ENCODE measurements at places on chromosomes 13 and 19.

- DNase-seq: no peak
These were observed 69.1 kb downstream of the FLT1 start for GRCh38 chr13:28425793-28426192.

- DNase-seq: no peak
These were observed 10.2 kb downstream of the ZNF132 start for GRCh38 chr19:58429745-58430144.

- no peak for DNase-seq
These were observed 20.2 kb upstream of the CEACAM21 start for GRCh38 chr19:41555748-41556147.

DNA sequence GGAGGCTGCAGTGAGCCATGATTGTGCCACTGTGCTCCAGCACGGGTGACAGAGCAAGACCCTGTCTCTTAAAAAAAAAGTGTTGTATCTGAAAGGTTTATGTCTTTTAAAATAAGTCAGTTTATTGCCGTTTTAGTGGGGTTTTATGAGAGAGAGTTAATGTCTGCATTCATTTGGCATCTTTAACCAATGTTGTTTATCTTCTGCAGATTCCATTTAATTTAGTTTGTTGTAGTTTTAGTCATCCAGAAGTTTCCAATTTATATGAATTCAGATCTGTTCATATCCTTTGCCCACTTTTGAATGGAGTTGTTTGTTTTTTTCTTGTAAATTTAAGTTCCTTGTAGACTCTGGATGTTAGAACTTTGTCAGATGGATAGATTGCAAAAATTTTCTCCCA is 36.7 kb upstream of the LPAR6 start:
- DNase-seq: no peak

DNA sequence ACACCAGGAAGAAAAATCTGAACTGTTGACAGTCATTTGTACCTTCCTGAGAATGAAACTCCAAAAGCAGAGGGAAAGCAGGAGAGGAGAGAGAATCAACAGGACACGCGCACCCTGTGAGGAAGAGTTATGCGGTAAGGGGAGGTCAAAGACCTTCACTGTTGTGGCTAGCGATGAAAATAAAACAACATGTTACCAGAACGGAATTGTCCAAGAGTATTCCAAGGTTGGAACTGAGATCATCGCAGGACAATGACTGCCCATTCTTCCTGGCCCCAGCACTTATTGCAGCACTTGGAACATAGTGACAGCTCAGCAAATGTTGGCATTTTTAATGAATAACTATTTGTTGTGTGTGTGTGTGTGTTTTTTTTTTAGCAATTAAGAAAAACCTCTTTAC is 176.0 kb upstream of the TSC22D1 start:
- DNase-seq: no peak

- peak; percentile 26 for DNase-seq
These were observed 285.6 kb downstream of the MTUS2 start for GRCh38 chr13:29105779-29106178.

DNA sequence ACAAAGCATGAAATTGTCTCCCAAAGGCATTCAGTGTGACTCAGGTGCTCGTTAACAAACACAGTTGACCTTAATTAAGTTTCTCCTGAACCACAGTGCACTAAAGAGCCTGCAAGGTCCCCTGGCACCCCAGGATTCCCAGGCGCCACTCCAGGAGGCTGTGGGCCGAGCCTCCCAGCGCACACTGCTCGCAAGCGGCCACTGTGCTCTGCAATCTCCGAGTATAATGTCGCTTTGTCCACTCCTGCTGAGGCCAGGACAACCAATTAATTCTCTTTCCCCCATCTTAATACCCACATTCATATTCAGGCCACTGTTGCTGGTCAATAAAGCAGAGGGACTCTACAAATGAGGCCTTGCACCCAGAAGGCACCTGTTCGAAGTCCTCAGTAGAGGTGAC is 8.8 kb downstream of the RAB20 start:
- no peak for DNase-seq

GRCh38 chr19:39297931-39298634 is 1.9 kb downstream of the IFNL1 start:
- no peak for DNase-seq

DNA sequence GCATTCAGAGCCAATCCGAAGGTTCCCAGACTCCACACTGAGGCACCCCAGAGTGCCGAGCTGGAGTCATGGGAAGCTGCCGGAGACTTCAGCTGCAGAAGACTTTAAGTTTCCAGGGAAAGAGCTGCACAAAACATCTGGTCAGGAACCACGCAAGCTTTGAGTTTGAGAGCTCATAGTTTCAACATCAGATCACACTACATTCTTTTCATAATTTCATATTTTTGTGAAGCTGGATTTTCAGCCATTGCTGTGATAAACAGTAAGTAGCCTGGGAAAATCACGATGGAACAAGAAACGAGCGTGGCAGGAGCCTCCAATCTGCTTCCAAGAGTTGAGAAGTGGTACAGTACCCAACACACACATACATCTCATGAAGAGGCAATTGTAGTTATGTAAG is 25.5 kb upstream of the ATP12A start:
- DNase-seq: no peak

DNA sequence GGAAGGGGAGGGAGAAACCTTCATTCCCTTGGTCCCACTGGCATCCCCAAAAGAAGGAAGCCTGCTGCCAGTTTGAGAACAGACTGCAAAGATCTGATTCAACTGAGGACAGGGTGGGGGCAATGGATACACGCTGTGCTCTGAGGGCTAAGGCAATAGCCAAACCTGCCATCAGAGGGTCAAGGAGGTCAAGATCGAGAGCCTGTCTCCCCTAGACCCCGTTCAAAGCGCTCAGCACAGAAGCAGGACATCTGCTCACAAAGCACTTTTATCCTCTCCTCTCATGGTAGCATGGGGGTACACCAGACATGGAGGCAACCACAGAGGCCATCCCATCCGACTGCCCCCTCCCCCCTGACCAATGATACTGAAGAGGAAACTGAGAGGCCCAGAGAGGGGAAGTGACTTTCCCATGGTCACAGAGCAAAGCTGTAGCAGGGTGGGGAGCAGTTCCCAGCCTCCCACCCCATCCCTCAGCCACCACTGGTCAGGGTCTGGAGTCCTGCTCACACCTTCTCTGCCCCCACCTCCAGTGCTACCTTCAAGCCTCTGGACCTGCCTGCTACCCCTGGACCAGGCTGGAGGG is 11.1 kb downstream of the POU2F2 start:
- DNase-seq: no peak

DNA sequence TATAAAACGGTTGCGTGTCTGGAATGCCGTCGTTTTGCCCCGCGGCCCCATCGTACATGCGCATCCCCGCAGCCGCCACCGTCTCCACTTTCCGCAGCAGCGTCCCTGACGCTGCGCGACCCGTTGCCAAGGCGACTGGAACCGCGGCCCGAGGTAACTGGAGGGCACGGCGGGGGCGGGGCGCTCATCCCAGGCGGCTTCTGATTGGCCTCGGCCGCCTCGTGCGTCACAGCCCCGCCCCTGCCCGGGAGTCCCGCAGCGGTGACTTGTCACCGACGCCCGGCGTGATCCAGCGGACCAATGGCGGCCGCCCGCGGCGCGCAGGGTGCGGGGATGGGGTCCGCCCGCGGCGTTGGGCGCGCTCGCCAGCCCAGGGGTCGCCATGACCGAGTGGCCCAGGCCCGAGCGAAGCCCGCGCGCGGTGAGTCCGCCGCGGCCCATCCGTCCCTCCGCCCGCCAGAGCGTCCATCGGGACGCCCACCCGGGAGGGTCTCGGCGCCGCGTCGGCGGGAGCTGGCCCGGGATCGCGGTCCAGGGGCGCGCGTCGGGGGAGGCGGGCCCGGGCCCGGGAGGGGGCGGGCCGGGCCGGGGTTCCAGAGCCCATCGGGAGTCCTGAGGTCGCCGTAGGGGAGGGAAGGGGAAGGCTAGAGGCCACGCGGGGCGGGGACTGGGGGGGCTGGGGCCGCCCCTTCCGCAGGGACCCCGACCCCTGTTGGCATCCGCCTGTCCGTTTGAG is at the start of gene ZSCAN1:
ZSCAN1 (plus strand) TSS at position 285 of the 736 bp plus-strand sequence. CDS start 3,812 bp downstream, outside the sequence.
- DNase-seq: peak; percentile 97

DNA sequence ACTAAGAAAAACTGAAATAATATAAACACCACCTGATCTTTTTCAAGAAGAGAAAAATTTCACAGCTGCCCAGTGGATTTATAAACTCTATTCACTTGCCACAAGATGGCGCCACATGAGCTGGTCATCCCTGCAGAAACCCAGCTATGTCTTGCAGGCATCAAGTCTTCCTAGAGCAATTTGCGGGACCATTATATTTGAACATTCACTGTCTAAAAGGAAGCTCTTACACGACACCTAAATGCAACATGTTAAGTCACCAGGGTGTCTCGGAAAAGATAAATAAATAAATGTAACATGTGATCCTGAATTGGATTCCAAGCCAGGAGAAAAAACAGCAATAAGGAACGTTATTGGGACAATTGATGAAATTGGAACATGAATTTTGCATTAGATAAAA is 20.3 kb upstream of the AKT2 start:
- peak; percentile 86 for DNase-seq

DNA sequence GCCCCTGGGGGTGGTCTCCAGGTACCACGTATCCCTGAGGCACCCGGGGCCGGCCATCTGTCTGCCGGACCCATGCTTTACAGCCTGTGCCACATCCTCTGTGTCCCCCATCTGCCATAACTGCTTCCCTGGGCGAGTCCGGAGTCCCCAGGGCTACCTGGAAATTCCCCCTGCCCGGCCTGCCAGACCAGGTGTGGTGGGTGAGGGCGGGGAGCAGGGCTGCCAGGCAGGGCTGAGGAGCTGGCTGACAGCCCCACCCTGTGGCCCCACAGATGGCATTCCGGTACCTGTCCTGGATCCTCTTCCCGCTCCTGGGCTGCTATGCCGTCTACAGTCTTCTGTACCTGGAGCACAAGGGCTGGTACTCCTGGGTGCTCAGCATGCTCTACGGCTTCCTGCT is 10.3 kb upstream of the RELB start:
- no peak for DNase-seq

GRCh38 chr13:27578121-27579030 is 42.0 kb downstream of the LNX2 start:
- peak; percentile 80 for DNase-seq

- DNase-seq: peak; percentile 59
These were observed 131.8 kb upstream of the VSTM2B start for GRCh38 chr19:29393915-29394460.

- peak; percentile 70 for DNase-seq
These were observed 665 bp downstream of the ZNF347 start for GRCh38 chr19:53158119-53158656.

GRCh38 chr13:111359237-111359915 is 38.9 kb downstream of the TEX29 start:
- DNase-seq: peak; percentile 75

- peak; percentile 44 for DNase-seq
These were observed 150.2 kb downstream of the NDFIP2 start for GRCh38 chr13:79631051-79631659.

DNA sequence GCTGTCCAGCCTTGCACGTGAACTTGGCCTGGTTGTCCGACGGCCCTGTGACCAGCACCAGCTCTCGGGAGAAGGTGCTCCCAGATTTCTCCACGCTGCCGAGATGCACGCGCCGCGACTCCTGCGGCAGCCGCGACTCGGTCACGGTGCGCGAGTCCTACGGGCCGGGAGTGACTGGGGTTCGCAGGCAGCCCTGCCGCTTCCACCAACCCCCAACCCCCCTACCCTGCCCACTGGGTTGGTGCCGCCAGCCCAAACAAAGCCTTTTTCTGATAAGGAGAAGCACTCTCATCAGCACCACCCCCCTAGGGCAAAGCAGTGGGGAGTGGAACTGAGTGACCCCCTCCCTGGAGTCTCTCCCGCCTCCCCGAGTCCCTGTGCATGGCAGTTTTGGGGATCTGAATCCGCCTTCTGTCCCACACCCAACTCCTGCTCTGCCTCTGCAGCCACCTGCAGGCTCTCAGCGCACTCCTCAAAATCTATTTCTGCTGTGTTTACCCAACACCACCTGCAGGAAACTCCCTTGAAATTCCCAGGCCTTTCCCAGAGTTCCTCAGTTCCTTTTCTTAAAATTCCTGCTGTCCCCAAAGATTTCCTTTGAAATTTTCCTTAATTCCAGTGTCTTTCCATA is 6.2 kb downstream of the NPHS1 start:
- DNase-seq: peak; percentile 49

GRCh38 chr13:24842549-24843274 is 78.7 kb downstream of the RNF17 start:
- DNase-seq: no peak

GRCh38 chr13:100941377-100942368 is 267.1 kb upstream of the TMTC4 start:
- peak; percentile 50 for DNase-seq

DNA sequence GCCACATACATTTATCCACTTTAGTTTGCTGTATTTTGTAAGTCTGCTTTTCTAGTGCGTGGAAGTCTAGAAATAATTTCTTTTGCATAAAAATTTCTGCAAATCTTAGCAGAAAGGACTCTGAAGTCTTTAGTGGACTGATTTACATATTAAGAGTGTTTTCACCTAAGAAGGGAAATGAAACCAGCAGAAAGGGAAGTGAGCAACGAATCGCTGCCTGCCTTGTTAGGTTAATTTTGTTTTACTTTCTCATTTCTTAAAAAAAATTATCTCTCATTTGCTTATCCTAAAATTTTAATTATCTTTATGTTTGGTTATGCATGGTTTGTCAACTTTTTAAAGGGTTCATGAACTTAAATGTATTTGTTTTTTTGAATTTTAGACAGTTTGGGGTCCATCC is 767 bp upstream of the GPR18 start:
- no peak for DNase-seq

DNA sequence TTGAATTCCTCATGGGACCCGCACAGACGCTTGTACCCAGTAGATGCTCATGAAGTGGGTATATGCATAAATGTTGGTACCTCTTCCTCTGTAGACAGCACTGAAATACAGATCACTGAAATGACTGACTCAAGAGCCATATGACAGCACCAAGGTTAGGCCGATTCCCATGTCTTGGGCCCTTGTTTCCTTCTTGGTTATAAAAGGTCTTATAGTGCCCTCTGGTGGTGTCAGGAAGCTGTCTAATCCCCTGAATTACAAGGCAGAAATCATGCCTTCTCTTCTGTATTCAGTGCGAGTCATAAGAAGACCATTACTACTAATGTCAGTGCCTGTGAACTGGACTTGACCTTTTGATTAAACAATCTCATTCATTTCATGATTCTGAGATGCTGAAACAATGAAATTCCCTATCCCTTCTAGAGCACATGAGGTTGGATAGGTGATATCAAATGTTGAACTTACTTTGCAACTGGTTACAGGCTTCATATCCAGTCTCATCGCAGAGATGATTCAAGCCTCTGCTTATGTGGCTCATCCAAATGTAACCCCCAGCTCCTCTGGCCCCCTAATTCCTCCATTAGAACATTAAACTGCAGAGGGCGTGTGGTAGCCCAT is 59.7 kb downstream of the SPATA13 start:
- DNase-seq: peak; percentile 90

DNA sequence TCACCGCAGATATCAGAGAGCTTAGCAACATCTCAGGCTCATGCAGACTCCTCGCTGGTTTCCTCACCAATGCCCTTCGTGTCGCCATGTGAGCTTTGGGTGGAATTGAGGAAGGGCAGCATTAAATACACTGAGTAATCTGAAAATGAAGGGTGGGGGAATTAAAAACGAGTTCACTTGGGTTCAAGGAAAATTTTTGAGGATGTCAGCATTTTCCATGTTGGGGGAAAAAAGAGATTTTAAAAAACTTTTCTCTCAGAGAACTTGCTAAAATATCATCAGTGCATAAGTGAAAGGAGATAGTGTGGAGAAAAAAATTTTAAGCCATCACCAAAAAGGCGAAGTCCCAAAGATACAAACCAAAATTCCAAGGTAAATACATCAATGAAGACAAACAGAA is 359.3 kb downstream of the KCNRG start:
- no peak for DNase-seq

- DNase-seq: no peak
These were observed 54.7 kb upstream of the HTR2A start for GRCh38 chr13:46951516-46951915.

GRCh38 chr13:85194482-85194881 is 604.7 kb downstream of the SLITRK6 start:
- no peak for DNase-seq
